ENCODE measurements at places on chromosomes 1 and 21. TPM values are rescaled to one million over a fixed set of nuclear protein-coding genes. Genes with fewer than 3 reads are reported as not detected.

DNA sequence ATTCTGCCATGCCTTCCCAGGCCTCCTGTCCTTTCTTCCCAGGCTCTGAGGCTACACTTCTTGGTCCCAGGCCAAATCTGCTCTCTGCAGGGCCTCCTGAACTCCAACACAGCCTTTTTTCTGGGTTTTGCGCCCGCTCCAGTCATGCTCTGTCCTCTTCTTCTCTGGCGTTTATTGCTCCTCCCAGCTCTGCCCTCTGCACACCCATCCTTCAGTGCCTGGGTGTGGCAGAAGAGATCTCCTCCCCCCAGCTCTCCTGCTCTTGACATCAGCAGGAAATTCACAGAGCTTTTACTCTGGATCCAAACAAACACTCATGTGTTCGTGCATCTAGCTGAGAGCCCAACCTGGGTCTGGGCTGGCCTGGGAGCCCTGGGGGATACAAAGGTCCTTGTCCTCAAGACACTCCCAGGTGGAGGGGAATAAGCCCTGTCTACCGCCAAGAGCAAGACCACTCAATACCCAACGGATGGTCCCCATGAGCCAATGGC is 22.9 kb upstream of the EPS8L3 start:
- no peaks in the 10 kb centered on the region for H3K27me3 ChIP-seq
- DNase-seq: no peak
- no peaks in the 10 kb centered on the region for H3K36me3 ChIP-seq
- peaks cover 34% of the 10 kb centered on the region for H3K4me1 ChIP-seq
- H3K27ac ChIP-seq: peak overlapping the region; percentile 53

DNA sequence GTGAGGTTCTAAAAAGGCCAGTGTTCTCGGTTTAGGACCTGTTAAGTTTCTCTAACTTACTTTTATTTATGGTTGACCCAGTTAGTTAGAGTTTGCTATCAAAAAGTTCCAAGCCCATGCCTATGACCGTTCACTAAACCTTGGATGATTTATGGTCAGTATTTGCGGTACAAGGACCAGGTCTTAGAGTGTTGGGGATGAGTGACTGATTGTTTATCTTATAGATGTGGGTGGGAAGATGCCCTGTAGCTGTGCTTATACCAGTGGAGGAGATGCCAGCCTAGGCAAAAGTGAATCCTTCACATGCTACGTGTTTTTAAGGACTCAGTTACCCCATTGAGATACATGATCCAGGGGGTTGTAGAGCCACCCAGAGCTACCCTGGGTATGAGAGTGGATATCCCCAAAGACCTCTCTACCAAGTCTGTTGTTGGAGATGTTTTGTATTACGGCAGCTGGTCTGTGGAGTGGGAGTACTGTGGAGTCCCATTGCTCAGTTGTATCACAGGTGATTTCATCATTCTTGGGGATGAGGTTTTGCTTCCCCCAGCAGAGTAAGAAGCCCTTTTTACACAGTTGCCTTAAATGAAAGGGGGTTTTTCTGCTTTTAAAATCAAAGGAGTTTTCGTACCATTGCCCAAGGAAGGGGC is 2.1 kb downstream of the SLC22A15 start:
- peaks cover 11% of the 10 kb centered on the region for H3K4me1 ChIP-seq
- H3K27me3 ChIP-seq: peaks cover 17% of the 10 kb centered on the region
- no peak for DNase-seq
- no peak overlapping the region for H3K4me3 ChIP-seq
- H3K36me3 ChIP-seq: no peaks in the 10 kb centered on the region
- H3K27ac ChIP-seq: no peak overlapping the region

DNA sequence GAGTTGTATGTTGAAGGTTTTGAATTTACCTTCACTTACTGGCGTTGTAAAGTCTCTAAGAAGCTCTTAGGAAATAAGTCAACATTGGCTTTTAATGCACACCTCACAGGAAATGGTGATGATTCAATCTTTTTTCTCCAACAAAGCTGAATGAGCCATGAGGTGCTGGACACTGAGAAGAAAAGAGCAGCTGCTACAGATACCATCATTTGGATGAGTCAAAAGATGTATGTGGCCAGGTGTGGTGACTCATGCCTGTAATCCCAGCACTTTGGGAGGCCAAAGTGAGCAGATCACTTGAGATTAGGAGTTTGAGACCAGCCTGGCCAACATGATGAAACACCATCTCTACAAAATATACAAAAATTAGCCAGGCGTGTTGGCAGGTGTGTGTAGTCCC is 3.3 kb upstream of the IL23R start:
- DNase-seq: no peak
- H3K27me3 ChIP-seq: peaks cover 31% of the 10 kb centered on the region
- H3K36me3 ChIP-seq: no peaks in the 10 kb centered on the region
- H3K4me3 ChIP-seq: no peak overlapping the region

- no peaks in the 10 kb centered on the region for H3K36me3 ChIP-seq
- H3K4me3 ChIP-seq: no peak overlapping the region
- no peak overlapping the region for H3K27ac ChIP-seq
- peaks cover 48% of the 10 kb centered on the region for H3K4me1 ChIP-seq
- DNase-seq: no peak
These were observed 99.8 kb downstream of the INTS7 start for GRCh38 chr1:211935448-211935970.

DNA sequence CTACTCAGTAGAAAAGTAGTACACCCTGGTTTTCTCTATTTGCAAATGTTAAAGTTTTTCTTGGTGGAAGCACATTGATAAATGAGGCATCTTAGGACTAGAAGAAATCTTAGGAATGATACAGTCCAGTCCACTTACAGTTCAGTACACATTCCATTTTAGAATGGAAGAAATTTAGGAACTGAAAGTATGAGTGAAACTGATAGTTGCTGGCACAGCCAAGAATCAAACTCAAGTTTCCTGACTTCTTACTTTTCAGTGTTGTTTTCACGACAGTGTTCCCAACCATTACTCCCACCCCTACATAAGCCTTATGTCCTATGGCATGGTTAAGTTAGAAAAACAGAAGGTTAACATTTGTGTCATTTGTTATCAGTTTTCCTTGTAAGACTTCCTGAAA is 258.5 kb downstream of the BACH1 start:
- no peaks in the 10 kb centered on the region for H3K27me3 ChIP-seq
- peaks cover 8% of the 10 kb centered on the region for H3K36me3 ChIP-seq
- no peak overlapping the region for H3K4me3 ChIP-seq
- DNase-seq: no peak
- no peak overlapping the region for H3K27ac ChIP-seq

DNA sequence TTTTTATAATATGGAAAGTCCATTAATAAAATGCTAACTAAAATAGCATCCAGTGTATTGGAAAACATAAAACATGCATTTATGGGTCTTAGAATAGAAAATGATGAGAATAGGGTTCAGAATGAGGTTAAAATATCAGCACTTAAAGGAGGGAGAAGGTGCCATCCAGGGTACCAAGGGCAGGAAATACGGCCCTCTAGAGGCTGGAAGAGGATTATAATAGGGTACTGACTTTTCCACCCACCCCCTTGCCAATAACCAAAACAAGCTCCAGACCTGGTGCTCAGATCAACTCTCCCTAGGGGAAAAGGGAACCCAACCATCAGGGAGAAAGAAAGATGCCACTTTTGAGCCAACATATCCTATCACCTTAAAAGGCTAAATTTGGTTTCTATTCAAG is 26.7 kb downstream of the ASTN1 start:
- H3K27ac ChIP-seq: no peak overlapping the region
- DNase-seq: no peak
- H3K27me3 ChIP-seq: no peaks in the 10 kb centered on the region
- H3K4me3 ChIP-seq: no peak overlapping the region

GRCh38 chr1:39107341-39108290 is 81.5 kb downstream of the NDUFS5 start:
- no peaks in the 10 kb centered on the region for H3K27me3 ChIP-seq
- peaks cover 2% of the 10 kb centered on the region for H3K36me3 ChIP-seq
- no peak overlapping the region for H3K27ac ChIP-seq

- H3K4me3 ChIP-seq: no peak overlapping the region
- H3K27me3 ChIP-seq: no peaks in the 10 kb centered on the region
- no peaks in the 10 kb centered on the region for H3K4me1 ChIP-seq
- H3K36me3 ChIP-seq: no peaks in the 10 kb centered on the region
- DNase-seq: no peak
- H3K27ac ChIP-seq: no peak overlapping the region
These were observed 1327.9 kb downstream of the BRINP3 start for GRCh38 chr1:189149547-189150375.

DNA sequence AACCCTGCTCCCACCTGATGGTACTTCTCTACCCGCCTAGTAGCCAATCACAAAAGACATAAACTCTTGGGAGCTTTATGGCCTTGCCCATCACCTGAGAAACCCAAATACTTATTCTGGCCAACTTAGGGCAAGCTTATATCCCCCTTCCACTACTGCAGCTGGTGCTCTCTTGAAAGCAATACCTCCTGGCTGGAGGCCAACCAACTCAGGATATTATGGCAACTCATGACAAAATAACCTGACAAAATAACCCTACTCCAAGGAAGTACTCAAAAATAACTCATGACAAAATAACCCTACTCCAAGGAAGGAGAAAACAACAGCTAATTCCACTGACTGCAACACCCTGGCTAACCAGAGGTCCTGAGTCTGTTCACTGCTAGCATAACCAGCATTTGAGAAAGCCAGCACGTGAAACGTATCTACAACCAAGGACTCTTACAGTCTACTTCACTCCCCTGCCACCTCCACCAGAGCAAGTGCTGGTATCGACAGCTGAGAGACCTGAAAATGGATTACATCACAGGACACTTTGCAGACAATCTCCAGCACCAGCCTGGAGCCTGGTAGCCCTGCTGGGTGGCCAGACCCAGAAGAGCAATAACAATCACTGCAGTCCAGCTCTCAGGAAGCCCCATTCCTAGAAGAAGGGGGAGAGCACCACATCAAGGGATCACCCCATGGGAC is 179.9 kb downstream of the COL24A1 start:
- DNase-seq: no peak
- H3K4me3 ChIP-seq: no peak overlapping the region
- peaks cover 3% of the 10 kb centered on the region for H3K27me3 ChIP-seq
- no peaks in the 10 kb centered on the region for H3K4me1 ChIP-seq
- no peak overlapping the region for H3K27ac ChIP-seq

GRCh38 chr1:205258719-205259118 is 31.0 kb downstream of the TMCC2 start:
- H3K27me3 ChIP-seq: peaks cover 3% of the 10 kb centered on the region
- DNase-seq: no peak
- H3K27ac ChIP-seq: no peak overlapping the region
- no peak overlapping the region for H3K4me3 ChIP-seq
- no peaks in the 10 kb centered on the region for H3K36me3 ChIP-seq

DNA sequence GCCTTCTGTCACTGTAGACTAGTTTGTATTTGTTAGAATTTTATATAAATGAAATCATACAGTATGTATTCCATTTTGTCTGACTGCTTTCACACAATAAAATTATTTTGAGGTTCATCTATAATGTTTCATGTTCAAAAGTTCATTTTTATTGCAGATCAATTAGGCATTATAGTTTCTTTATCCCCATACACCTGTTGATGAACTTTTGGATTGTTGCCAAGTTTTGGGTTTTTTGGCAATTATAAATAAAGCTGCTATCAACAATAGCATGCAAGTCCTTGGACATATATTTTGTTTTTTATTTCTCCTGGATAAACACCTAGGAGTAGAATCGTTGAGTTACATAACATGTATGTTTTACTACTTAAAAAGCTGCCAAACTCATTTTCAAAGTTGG is 47.1 kb upstream of the FAM3B start:
- H3K27ac ChIP-seq: no peak overlapping the region
- no peaks in the 10 kb centered on the region for H3K4me1 ChIP-seq
- no peak for DNase-seq
- no peaks in the 10 kb centered on the region for H3K36me3 ChIP-seq

- DNase-seq: no peak
- H3K27ac ChIP-seq: peak overlapping the region; percentile 46
- peaks cover 18% of the 10 kb centered on the region for H3K4me1 ChIP-seq
- H3K36me3 ChIP-seq: no peaks in the 10 kb centered on the region
These were observed 4.0 kb upstream of the IFI16 start for GRCh38 chr1:159005676-159006075.

DNA sequence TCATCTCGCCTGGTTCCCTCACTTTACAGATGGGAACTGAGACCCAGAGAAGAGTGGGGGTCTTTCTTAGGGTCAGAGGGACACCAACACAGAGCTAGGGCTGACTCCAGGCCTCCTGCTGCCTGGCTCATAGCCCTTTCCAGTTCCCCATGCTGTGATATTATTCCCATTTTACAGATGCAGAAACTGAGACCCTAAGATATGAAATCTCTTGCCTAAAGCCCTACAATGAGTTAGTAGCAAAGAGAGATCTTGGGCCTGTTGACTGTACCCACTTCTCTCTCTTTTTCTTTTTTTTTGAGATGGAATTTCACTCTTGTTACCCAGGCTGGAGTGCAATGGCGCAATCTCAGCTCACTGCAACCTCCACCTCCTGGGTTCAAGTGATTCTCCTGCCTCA is 49.9 kb downstream of the SLC9A1 start:
- peaks cover 7% of the 10 kb centered on the region for H3K4me1 ChIP-seq
- H3K27me3 ChIP-seq: no peaks in the 10 kb centered on the region
- peaks cover 3% of the 10 kb centered on the region for H3K36me3 ChIP-seq
- H3K27ac ChIP-seq: no peak overlapping the region
- no peak overlapping the region for H3K4me3 ChIP-seq

GRCh38 chr1:223844787-223845036 is 1.0 kb downstream of the TP53BP2 start:
- peak overlapping the region; percentile 98 for H3K4me3 ChIP-seq
- H3K27ac ChIP-seq: peak overlapping the region; percentile 98
- no peaks in the 10 kb centered on the region for H3K27me3 ChIP-seq
- peak; percentile 20 for DNase-seq

- H3K36me3 ChIP-seq: peaks cover 30% of the 10 kb centered on the region
- H3K27ac ChIP-seq: no peak overlapping the region
- H3K4me1 ChIP-seq: no peaks in the 10 kb centered on the region
- H3K27me3 ChIP-seq: no peaks in the 10 kb centered on the region
- H3K4me3 ChIP-seq: no peak overlapping the region
- DNase-seq: no peak
These were observed 72.6 kb upstream of the PGD start for GRCh38 chr1:10326251-10326650.

GRCh38 chr1:67588178-67588855 is 96.7 kb upstream of the GADD45A start:
- H3K4me3 ChIP-seq: no peak overlapping the region
- H3K36me3 ChIP-seq: no peaks in the 10 kb centered on the region
- DNase-seq: no peak
- H3K4me1 ChIP-seq: no peaks in the 10 kb centered on the region

The MROH7 gene
- total RNA-seq: not detected

The SPRR4 gene
- total RNA-seq: not detected

The HES4 gene
- not detected for total RNA-seq

The TXLNA gene
- 35.7 TPM for total RNA-seq

The CLCA2 gene
- total RNA-seq: not detected

The TTC24 gene
- 41.3 TPM for total RNA-seq

The MAP10 gene
- 5.0 TPM for total RNA-seq

The CD1E gene
- total RNA-seq: not detected

The ADORA1 gene
- total RNA-seq: not detected

The MTFR1L gene
- 50.0 TPM for total RNA-seq

The NTRK1 gene
- total RNA-seq: not detected

The S100A9 gene
- 2.2 TPM for total RNA-seq

The RHBG gene
- total RNA-seq: not detected
